Renal cortical epithelial cell (primary cell): ENCODE measurements at places on chromosomes 7 and 10.

GRCh38 chr7:47422611-47423010 is 159.3 kb downstream of the TNS3 start:
- DNase-seq: no peak

- DNase-seq: no peak
These were observed 103.2 kb downstream of the CCDC3 start for GRCh38 chr10:12898271-12898670.

DNA sequence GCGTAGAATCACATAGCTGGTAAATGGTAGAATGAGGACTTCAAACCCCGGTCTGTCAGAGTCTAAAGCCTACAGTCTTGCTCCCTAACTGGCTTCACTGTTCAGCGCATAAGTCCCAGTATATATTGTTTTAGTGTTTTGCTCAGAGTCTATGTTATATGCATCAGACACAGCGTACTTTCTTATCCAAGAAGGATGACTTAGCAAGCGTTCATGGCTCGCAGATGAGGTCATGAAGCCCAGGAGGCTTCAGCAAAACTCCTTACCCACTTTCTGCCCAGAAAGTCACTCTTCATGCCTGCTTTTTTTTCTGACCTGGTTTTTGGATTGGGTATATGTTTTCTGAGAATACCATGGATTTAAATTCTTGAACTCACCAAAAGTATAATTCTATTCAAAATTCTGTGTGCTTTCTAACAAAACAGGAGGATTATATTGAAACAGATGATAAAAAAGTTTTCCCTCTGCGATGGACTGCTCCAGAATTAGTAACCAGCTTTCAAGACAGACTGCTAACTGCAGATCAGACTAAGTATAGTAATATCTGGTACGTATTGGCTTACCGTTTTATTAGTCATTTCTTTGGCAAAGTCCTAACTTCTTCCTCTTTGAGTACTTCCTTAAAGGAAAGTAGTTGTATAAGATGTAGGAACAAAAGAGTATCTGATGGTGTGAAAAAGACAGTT is 24.6 kb upstream of the BHLHA15 start:
- DNase-seq: no peak

GRCh38 chr10:130254662-130255061 is 118.5 kb downstream of the GLRX3 start:
- DNase-seq: no peak

DNA sequence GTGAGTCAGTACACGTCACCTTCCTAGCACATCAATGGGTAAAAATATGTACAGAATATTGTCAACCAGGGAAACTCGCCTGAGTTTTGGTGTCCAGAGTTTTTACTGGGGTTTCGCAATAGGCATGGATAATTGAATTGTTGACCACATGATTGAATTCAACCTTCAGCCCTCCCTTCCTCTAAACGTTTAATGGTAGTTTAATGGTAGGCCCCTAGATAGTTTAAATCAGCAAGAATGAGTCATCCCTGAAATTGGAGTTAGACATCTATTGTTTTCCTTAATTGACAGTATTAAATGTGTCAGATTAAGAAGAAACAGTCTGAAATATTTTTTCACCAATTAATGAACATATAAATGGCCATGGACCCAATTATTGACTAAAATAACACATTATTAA is 57.8 kb upstream of the CACNA2D1 start:
- peak; percentile 16 for DNase-seq

DNA sequence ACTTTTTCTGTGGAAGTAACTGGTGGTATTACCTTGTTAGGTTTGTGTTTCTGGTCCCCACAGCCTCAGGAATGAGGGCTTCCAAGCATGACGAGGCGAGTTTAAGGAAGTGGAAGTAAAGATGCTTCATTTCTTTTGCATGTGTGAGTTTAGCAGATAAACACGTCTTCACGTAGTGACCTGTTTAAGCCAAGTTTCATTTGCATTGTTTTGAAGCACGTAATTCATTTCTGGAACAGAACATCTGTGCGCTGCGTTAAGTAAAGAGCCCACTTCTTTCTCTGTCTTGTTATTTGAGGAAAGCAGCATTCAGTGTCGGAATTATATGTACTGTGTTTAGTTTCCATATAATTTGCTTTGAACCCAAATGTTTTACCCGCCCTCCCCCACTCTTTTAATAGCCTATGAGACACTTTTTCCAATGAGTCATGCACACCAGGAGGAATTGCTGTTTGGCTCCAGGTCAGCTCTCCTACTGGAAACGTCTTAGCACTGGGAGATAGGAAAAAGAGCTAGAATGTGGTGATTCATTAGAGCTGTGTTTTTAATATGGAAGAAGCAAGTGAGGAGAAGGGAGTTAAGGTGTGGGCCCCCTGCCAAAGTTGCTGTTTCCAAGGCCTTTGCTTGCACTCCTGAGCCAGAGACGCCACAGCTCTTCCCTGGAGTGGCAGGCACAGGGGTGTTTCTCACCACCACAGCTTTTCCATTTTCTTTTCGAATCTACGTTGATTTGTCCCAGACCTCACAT is 36.7 kb downstream of the BTBD16 start:
- peak; percentile 99 for DNase-seq

- no peak for DNase-seq
These were observed 154.3 kb downstream of the POLR1F start for GRCh38 chr7:19554581-19554980.

DNA sequence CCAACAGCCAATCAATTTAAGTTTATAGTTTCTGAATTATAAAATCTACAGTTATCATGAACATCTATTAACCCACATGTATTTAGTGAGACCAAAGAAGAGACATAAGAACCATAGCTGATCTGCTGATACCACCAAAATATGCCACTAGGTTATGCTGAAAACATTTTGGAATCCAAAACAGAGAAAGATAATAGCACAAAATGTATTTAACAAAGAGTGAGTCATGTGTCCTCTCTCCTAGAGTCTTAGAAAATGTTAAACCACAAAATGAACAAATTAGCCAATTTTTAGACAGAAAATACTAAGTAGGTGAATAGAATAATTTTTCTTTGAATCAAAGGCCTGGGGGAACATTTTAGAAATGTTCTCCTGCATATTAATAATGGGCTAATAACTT is 527.5 kb downstream of the GPAM start:
- DNase-seq: no peak
